ENCODE measurements at places on chromosomes 11 and 22. TPM values are rescaled to one million over a fixed set of nuclear protein-coding genes. Genes with fewer than 3 reads are reported as not detected.

GRCh38 chr11:129013737-129014475 lies 71.2 kb upstream of the TP53AIP1 start:
- H3K36me3 ChIP-seq: no peaks in the 10 kb centered on the region
- H3K4me1 ChIP-seq: peaks cover 5% of the 10 kb centered on the region
- no peaks in the 10 kb centered on the region for H3K27me3 ChIP-seq
- no peak overlapping the region for H3K4me3 ChIP-seq
- no peak overlapping the region for H3K27ac ChIP-seq

- no peak for DNase-seq
- H3K36me3 ChIP-seq: no peaks in the 10 kb centered on the region
- H3K27me3 ChIP-seq: no peaks in the 10 kb centered on the region
- peaks cover 43% of the 10 kb centered on the region for H3K4me1 ChIP-seq
- no peak overlapping the region for H3K4me3 ChIP-seq
- no peak overlapping the region for H3K27ac ChIP-seq
These were observed 116.4 kb upstream of the CRYBB3 start for GRCh38 chr22:25083056-25083806.

- peaks cover 13% of the 10 kb centered on the region for H3K4me1 ChIP-seq
- H3K36me3 ChIP-seq: no peaks in the 10 kb centered on the region
- no peak within 1 kb of the TSS for H3K27ac ChIP-seq
- H3K4me3 ChIP-seq: peak within 1 kb of the TSS; percentile 71
- DNase-seq: no peak
These were observed at the start of gene RASSF10 for GRCh38 chr11:13008625-13009475. TSS of gene RASSF10 (plus strand) at chr11:13009316. CDS start at chr11:13009577, 261 bp downstream.

- H3K27me3 ChIP-seq: peaks cover 7% of the 10 kb centered on the region
- H3K36me3 ChIP-seq: no peaks in the 10 kb centered on the region
- no peak overlapping the region for H3K4me3 ChIP-seq
- H3K27ac ChIP-seq: no peak overlapping the region
- H3K4me1 ChIP-seq: no peaks in the 10 kb centered on the region
- DNase-seq: no peak
These were observed 56.4 kb upstream of the FSHB start for GRCh38 chr11:30174265-30175020.

GRCh38 chr11:70915158-70915985 lies 337.0 kb downstream of the SHANK2 start:
- H3K4me1 ChIP-seq: no peaks in the 10 kb centered on the region
- no peak for DNase-seq
- H3K27me3 ChIP-seq: peaks cover 12% of the 10 kb centered on the region
- no peak overlapping the region for H3K4me3 ChIP-seq
- H3K27ac ChIP-seq: no peak overlapping the region

GRCh38 chr11:45704635-45705034 lies 39.2 kb upstream of the CHST1 start:
- H3K36me3 ChIP-seq: no peaks in the 10 kb centered on the region
- no peak overlapping the region for H3K27ac ChIP-seq
- H3K27me3 ChIP-seq: peaks cover 77% of the 10 kb centered on the region
- no peak for DNase-seq

GRCh38 chr11:67276781-67277230 lies 10.5 kb downstream of the GRK2 start:
- peaks cover 7% of the 10 kb centered on the region for H3K36me3 ChIP-seq
- peak; percentile 72 for DNase-seq
- H3K4me1 ChIP-seq: peaks cover 24% of the 10 kb centered on the region
- peak overlapping the region; percentile 36 for H3K4me3 ChIP-seq

DNA sequence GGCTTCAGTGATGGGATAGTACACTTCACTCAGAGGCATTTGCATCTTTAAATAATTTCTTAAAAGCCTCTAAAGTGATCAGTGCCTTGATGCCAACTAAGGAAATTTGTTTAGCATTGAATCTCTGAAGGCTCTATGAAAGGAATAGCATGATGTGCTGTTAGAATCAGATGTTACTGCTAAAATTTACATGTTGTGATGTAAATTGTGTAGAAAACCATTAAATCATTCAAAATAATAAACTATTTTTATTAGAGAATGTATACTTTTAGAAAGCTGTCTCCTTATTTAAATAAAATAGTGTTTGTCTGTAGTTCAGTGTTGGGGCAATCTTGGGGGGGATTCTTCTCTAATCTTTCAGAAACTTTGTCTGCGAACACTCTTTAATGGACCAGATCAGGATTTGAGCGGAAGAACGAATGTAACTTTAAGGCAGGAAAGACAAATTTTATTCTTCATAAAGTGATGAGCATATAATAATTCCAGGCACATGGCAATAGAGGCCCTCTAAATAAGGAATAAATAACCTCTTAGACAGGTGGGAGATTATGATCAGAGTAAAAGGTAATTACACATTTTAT lies 4.6 kb downstream of the MALAT1 start:
- DNase-seq: no peak
- no peak overlapping the region for H3K4me3 ChIP-seq
- H3K36me3 ChIP-seq: peaks cover 36% of the 10 kb centered on the region
- H3K27me3 ChIP-seq: no peaks in the 10 kb centered on the region
- H3K4me1 ChIP-seq: peaks cover 35% of the 10 kb centered on the region
- no peak overlapping the region for H3K27ac ChIP-seq

GRCh38 chr11:17392872-17393271 lies 4.4 kb upstream of the KCNJ11 start:
- peaks cover 16% of the 10 kb centered on the region for H3K27me3 ChIP-seq
- no peak overlapping the region for H3K27ac ChIP-seq
- peaks cover 2% of the 10 kb centered on the region for H3K4me1 ChIP-seq

- H3K4me3 ChIP-seq: no peak overlapping the region
- peak overlapping the region; percentile 90 for H3K27ac ChIP-seq
- no peak for DNase-seq
- H3K4me1 ChIP-seq: peaks cover 24% of the 10 kb centered on the region
These were observed 12.9 kb upstream of the CDKN1C start for GRCh38 chr11:2898366-2899079.

GRCh38 chr11:77233011-77233410 lies 68.5 kb downstream of the GDPD4 start:
- no peak for DNase-seq
- no peaks in the 10 kb centered on the region for H3K36me3 ChIP-seq
- no peaks in the 10 kb centered on the region for H3K4me1 ChIP-seq

DNA sequence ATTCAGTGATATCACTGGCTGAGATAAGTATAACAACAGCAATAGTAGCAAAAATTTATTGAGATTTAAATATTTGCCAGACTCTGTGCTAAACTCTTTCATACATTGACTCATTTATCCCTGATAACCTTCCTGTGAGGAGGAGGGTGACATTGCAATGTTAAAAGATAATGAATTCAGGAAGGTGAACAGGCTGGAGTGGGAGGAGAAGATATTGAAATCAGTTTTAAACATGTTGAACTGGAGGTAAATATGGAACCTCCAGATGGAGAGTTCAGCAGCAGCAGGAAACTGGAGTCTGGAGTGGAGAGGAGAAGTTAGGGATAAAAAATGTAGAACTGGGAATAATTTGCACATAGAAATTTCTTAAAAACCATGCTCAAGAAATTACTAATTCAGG lies 142.0 kb upstream of the FAT3 start:
- DNase-seq: no peak
- peaks cover 22% of the 10 kb centered on the region for H3K27me3 ChIP-seq
- no peaks in the 10 kb centered on the region for H3K36me3 ChIP-seq
- no peak overlapping the region for H3K4me3 ChIP-seq
- H3K4me1 ChIP-seq: no peaks in the 10 kb centered on the region

- peaks cover 53% of the 10 kb centered on the region for H3K27me3 ChIP-seq
- H3K4me3 ChIP-seq: no peak overlapping the region
- H3K4me1 ChIP-seq: no peaks in the 10 kb centered on the region
- H3K27ac ChIP-seq: no peak overlapping the region
- no peaks in the 10 kb centered on the region for H3K36me3 ChIP-seq
These were observed 160.8 kb upstream of the NECTIN1 start for GRCh38 chr11:119889728-119890280.

DNA sequence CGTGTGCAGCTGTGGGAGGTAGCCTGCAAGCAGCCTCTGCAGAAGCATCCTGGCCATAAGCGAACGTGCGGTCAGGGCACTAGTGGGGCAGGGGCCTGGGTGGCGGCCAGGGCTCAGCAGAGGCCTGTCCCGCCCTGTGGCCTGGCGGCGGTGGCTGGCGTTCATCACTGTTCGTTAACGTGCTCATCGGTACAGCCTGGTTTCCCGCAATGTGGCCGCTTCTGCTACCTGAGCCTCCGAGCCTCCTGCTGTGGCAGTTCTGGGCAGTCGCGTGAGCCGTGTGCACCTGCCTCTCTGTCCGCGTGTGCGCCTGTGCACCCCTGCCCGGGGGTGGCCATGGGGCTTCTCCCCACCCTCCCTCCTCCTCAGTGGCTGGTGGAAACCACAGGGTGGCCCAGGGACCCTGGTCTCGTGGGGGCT lies 117.9 kb downstream of the KCNQ1OT1 start:
- DNase-seq: peak; percentile 93
- no peaks in the 10 kb centered on the region for H3K27me3 ChIP-seq

- H3K27ac ChIP-seq: peak overlapping the region; percentile 96
- no peaks in the 10 kb centered on the region for H3K36me3 ChIP-seq
- no peak for DNase-seq
- no peaks in the 10 kb centered on the region for H3K27me3 ChIP-seq
- peak overlapping the region; percentile 61 for H3K4me3 ChIP-seq
These were observed 10.7 kb downstream of the LSP1 start for GRCh38 chr11:1863352-1864216.

DNA sequence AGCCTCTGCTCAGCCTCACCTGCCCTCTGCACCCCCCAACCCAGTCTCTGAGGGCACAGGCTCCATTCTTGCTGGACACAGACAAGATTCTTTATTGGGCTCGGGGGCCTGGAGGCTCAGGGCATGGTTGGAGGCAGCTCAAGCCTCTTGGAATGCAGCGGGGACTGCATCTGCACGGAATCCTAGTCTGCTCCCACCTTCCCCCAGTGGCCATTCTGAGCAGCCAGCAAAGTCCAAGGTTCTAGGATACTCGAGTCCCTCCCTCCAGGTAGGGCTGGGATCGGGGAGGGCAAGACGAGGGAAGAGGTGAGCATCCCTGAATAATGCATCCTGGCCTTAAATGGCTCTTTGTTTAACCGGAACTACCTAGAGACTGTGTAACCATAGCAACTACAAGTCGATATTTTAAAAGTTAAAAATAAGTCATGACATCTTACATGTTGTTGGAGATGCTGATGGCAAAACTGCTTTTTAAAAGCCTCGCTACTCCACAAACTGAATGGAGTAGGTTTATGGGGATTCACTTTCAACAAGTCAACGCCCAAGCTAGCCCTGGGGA lies 10.7 kb upstream of the IGSF22 start:
- DNase-seq: no peak
- no peak overlapping the region for H3K27ac ChIP-seq
- H3K4me1 ChIP-seq: no peaks in the 10 kb centered on the region

- H3K36me3 ChIP-seq: no peaks in the 10 kb centered on the region
- peak; percentile 61 for DNase-seq
- no peaks in the 10 kb centered on the region for H3K27me3 ChIP-seq
- H3K4me1 ChIP-seq: peaks cover 34% of the 10 kb centered on the region
These were observed 20.1 kb downstream of the CELSR1 start for GRCh38 chr22:46517255-46517761.

GRCh38 chr22:24433828-24434470 lies 6.5 kb downstream of the ADORA2A start:
- no peaks in the 10 kb centered on the region for H3K36me3 ChIP-seq
- H3K4me1 ChIP-seq: peaks cover 46% of the 10 kb centered on the region
- H3K27ac ChIP-seq: no peak overlapping the region

GRCh38 chr22:30636226-30637077 lies 871 bp downstream of the SLC35E4 start:
- H3K27me3 ChIP-seq: no peaks in the 10 kb centered on the region
- no peaks in the 10 kb centered on the region for H3K36me3 ChIP-seq
- peaks cover 26% of the 10 kb centered on the region for H3K4me1 ChIP-seq
- no peak for DNase-seq
- peak overlapping the region; percentile 78 for H3K27ac ChIP-seq
- H3K4me3 ChIP-seq: peak overlapping the region; percentile 85

DNA sequence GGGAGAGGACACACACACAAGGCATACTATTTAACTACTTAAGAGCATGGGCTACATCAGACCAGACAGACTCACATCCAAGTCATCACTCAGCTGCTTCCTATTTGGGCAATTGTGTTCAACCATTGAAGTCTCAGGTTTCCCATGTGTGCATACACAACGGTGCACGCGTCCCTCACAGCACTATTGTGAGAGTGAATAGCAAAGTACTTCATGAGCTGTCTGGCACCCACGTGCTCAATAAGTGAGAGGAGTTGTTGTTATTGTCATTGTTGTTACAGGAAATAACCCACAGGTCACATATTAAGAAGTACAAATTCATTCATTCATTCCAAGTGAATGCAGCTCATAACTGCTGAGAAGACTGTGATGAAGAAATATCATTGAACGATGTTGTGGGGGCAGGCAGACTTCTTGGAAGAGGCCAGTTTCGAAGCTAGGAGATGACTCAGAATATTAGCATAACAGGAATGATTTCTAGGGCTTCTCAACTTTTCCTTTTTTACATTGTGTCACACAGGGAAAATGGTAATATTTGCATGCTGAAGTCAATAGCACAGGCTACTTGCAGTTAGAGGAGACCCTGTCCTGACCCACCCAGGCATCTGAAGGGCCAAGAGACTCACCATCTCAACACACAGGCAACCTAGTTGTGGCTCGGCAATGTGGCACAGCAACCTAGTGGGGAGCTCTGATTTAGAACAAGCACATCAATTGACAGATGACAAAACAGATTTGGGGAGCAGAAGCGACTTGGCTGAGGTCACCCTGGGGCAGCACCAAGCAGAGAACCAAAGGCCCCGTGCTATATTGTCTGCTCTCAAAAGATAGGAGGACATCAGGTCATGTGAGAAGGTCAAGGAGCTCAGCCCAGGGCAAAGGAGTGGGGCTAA lies 606.0 kb downstream of the BUD13 start:
- H3K27me3 ChIP-seq: peaks cover 11% of the 10 kb centered on the region
- H3K4me3 ChIP-seq: no peak overlapping the region
- peaks cover 10% of the 10 kb centered on the region for H3K4me1 ChIP-seq
- H3K27ac ChIP-seq: no peak overlapping the region
- no peaks in the 10 kb centered on the region for H3K36me3 ChIP-seq

Gene ARRB1
- 14.4 TPM for total RNA-seq

Gene RIMBP3B
- 0.67 TPM for total RNA-seq

Gene PRAME
- not detected for total RNA-seq

Gene KCNK7
- not detected for total RNA-seq

Gene HYOU1
- total RNA-seq: 213 TPM

Gene TCN1
- total RNA-seq: not detected

Gene GDPD5
- total RNA-seq: 8.9 TPM

Measured in chondrocyte (in vitro differentiated cells).